Breast epithelium (tissue), 4 donors: ENCODE measurements at places on chromosomes 1 and 21. TPM values are rescaled to one million over a fixed set of nuclear protein-coding genes. Genes with fewer than 3 reads are reported as not detected.
A peak's percentile ranks its signal among the peaks of the same experiment; 100 is the strongest.

Gene SYNC
- total RNA-seq: 9.8 TPM

Gene MAP3K6
- 52.0 TPM for total RNA-seq

DNA sequence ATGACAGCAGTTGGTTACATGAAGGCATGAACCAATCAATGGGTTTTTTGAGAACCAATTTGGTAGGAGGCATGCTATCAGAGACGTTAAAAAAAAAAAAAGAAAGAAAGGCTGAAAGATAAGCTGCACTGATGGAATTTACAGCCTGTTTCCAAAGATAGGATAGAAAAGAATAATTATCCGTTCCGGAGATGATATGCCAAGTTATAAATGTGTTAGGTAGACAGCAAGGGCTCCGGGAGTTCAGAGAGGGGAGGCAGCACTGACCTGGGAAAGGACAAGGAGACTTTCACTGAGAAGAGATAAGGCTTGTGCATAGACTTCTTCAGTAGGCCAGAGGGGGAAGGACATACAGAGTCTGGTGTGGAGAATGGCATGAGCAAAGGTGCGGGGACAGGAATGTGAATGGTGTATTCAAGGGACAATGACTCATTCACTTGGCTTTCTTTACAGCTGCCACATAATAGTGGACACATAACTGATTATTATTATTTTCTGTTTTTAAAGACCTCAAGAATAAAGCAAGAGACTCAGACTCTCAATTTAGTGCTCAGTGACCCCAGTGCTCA is 24.8 kb upstream of the ACBD6 start:
- DNase-seq: no peak

DNA sequence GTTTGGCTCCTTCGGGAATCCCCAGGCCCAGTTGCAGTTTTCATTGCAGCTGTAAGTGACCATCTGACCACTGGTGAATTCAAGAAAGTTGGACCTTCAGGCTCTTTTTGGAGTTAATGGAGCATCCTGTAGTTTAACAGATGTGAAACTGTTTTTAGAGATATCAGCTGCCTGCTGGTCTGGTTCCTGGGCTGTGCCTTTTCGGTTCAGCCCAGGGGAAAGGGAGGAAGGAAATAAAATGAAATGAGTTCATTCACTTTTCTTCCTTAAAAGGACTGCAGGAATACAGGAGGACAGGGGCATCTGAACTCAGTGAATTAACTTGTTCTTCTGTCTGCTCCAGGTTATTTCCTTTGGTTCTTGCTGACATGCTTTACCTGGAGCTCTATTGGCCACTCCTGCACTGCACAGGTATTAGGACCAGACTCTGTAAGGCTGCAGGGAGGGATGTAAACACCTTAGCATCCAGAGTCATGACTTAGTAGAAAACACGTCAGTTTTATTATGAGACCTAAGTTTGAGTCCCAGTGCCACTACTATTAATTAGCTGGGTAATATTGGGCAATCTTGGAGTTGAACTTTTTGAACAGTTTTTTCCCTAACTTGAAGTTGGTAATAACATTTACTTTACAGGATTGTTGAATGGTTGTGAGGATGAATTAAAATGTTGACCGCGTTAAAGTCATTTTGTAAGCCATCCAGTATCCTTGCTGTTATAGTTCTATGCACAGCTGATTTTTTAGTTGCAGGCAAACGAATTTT is 83.6 kb downstream of the LRRC8D start:
- no peak for DNase-seq

DNA sequence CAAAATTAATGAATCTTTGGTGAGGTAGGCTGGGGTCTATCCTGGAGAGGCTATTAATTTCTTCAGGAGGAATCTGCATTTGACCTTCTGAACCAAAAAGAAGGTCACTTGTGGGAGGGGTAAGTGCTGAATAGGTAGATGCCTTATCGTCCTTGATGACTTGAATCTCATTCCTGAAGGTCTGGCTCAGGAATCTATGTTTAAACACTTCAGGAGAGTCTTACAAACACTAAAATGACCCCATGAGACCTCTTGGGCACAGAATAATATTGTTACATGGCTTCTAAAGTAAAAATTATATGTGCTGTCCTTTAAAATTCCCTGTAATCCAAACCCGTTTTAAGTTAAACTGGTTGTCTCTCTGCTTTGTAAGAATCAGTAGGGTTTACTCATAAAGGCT is 55.0 kb upstream of the FGGY start:
- DNase-seq: no peak

DNA sequence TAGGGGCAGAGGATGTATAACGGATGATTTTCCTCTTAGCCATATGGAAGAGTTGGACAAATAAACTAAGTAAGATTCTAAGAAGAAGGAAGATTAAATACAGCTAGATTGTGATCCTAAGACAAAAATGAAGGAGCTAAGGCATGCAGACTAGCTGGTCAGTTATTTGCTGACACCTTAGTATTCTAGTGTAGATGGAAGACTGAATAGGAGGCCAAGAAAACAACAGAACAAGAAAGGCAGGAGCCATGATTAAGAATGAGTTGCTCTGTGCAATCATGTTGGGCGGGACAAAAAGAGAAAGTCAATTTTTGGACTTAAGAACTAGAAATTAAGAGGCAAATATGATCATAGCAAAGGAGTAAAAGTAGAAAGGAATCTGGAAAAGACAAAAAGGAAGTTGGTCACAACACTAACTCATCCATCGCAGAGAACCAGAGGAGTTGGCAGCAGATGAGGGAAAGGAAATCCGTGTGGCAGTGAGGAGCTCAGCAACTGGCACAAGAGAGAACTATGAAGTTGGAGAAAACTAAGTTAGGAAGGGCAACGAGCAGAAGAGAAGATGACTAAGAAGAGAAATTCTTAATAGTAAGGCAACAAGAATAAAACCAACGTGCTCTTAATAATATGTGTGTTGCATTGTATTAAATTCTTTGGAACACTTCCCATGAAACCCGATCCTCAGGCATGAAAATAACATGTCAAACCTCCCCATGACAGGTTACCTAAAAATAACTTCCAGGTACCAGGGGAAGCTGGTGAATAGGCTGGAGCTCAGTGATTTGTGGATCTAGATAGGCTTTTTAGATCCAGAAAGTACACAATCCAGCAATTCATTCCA is 234.4 kb downstream of the LTN1 start:
- DNase-seq: no peak

DNA sequence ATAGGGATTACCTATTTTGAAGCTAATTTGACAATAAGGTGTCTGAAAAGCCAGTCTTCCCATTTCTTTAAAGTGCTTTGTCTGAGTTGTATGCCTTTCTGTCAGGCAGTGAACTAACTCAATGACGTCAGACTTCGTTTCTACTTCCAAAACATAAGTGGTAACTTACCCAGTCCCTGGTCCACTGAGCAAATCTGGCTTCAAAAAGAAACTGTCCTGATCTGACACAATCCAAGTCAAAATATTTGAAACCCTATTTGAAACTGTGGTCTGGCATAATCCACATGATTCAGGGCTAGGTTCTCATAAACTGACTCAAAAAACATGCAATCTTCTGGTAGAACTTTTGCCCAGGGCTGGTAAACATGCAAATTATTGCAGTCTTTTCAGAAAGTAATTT is 34.0 kb downstream of the DIRAS3 start:
- no peak for DNase-seq

Gene ZNF669
- total RNA-seq: 11.7 TPM

DNA sequence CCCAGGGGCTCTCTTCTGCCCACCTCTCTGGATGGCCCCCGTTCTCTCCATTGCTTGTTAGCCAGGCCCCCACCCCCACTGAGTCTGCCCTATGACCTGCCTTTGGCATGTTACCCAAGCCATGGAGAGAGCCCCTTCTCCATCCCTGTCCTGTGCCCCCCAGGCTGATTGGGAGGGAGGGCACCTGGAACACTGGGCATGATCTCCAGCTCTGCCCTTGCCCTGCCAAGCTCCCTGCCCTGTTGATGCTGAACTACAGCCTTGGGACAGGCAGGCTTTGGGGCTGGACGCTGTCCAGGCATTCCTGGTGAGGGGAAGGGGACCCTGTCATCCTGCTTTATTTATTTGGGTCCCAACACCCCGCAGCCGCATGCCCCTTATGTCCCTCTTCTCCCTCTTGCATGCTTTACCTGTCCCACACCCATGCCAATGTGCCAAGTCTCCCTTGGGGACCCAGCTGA is 10.7 kb downstream of the TRIM46 start:
- no peak for DNase-seq

Gene MROH9
- not detected for total RNA-seq

Gene FOXD3
- total RNA-seq: not detected

- no peak for DNase-seq
Observed at GRCh38 chr1:5488448-5488847, 503.8 kb downstream of the NPHP4 start.

Gene GUCA2A
- 8.8 TPM for total RNA-seq

Gene RIPPLY3
- total RNA-seq: 0.44 TPM

- DNase-seq: no peak
Observed at GRCh38 chr1:3727042-3727824, 25.0 kb upstream of the CCDC27 start.

DNA sequence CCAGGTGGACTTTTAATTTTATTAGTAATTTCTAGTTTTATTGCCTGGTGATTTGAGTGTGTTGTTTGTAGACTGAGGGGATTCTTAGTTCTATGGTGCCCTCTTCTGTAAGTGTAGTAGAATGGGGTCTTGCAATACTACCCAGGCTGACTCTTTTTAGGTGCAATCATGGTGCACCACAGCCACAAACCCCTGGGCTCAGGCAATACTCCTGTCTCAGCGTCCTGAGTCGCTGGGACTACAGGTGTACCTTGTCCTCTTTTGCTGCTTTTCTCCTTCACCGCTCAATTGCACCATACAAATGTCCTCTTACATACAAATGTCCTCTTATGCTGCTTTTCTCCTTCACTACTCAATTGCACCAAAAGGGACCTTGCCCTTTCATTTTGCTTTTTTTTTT is 43.1 kb downstream of the SCP2 start:
- DNase-seq: no peak

- no peak for DNase-seq
Observed at GRCh38 chr1:7224081-7224534, 438.9 kb downstream of the CAMTA1 start.

Gene ASPM
- total RNA-seq: 3.2 TPM

GRCh38 chr1:154970631-154971340 is at the start of gene SHC1:
Gene SHC1 (minus strand): TSS chr1:154970747. CDS start chr1:154970526, 221 bp downstream.
- DNase-seq: peak; percentile 95

DNA sequence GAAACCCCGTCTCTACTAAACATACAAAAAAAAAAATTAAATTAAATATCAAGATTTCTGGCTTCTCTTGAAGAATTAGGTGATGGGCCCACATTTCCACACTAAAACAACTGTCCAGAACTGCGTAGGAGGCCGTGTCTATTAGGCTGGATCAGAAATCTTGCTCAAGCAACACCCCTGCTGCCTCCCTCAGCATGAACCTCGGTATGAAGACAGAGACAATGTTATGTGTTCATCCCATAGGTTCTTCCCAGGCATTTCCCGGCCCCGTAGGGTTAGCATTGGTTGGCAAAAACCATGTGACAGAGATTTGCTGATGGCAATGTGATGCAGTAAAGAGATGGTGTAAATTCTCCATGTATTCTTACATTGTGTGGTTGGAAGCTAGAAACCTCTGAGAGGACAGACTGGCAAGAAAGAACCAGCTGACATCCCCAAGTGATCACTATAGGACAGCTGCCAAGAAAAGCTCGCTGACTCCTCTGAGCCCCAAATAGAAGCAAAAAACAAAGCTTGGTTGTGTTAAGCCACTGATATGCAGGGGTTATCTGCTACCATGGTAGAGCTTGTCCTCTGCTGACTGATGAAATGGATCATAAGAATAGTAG is 34.5 kb downstream of the EBNA1BP2 start:
- DNase-seq: no peak

DNA sequence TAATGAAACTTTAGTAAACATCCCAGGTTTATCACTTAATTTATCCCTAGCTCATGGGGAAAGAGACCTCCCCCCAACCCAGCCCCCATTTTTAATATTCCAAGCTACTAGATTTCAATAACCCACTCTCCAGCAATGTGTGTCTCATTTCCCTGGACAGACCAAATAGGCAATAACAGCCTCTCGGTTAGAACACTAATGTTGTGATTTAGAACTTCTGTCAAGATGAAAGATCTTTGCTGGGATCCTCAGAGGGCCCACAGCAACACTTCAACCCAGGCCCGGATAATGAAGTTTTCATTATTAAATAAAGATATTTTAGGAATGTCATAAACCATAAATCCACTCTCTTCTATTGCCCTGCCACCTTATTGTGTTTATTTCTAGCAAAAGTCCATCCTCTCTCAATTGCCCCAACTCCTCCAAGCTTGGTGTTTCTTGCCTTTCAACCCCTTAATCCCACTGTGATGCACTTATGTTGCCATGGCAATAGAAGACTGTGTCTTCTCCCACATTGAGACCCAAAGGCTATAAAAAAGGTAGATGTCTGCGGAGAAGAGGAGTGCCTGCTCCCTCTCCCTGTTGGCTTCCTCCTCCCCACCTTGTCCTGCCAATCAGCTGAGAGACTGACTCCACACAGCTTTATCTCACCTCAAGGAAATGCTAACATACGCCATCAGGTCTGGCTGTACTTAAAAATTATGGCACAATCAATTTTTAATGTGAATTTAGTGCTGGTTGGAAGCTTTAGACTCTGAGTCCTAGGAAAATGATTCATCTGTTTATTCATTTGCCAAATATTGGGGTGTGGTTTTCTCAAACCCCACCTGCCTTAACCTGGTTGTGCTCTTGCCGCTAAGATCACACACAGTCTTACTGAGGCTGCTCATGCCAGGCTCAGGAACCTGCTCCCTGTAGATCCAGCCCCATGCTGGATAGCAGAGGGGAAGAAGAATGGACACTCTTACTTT is 258.3 kb upstream of the CAMK1G start:
- no peak for DNase-seq

DNA sequence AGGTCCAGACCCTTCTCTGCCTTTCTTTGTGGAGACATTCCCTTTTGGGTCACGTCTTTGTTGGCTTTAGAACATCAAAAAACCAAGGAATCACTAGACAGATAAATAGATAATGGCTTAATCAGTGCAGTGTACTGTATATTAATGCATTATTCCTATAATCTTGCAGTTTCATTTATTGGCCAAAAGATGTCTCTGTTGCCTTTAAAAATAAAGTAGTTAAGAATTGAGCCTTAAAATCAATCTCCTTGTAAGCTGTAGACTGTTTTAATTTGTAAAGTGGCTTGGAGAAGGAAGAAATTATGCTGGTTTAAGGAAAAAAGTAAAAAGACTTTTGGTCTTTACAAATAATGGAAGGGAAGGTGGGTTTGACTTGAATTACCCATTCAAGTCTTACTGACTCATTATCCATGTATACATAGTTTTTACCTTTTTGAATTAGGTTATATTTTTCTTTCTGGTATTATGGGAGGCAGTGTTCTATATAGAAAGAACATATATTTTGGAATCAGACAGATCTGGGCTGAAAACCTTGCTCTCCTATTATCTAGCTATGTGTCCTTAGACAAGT is 84.6 kb downstream of the VPS13D start:
- DNase-seq: no peak

DNA sequence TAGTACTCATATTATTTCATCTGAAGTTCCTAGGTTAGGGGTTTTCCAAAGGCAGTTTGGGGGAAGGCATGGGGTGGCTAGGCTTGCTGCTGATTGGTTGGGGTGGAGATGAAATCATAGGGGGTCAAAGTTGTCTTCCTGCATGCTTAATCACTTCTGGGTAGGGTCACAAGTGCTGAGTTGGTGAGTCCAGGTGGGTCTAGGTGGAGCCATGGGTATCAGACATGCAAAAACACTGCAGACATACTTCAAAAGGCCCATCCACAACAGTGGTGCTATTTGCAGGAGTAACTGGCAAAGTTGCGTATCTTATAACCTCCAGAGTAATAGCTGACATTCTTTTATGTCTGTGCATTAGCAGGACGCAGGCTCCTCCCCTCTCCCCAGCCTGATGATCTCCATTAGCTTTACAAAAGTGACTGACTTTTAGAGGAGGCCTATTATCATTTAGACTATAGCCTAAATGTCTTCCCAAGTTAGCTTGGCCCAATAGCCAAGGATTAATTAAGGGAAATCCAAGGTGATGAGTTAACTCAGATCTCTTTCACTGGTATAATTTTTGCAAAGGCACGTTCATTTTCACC is 374.4 kb upstream of the PRMT6 start:
- DNase-seq: no peak
